ENCODE measurements at places on chromosomes 4 and X.

DNA sequence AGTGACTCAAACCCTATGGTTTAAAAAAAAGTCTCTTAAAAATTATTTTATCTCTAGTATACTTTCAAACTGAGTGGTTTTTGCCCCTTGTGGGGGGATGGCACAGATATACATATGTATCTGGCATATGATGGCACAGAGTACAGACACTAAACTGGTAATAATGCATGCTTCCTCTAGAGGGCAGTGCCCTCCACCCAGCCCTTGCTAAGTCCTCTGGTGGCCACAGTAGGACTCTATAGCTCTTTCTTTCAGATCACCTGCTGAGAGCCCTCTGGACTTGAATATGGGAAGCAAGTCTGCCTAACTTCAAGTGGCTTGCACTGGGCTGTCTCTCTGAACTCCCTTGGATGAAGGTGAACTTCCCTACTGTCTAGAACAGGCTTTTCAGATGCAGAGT is 66.3 kb downstream of the TSPAN7 start:
- DNase-seq, result no peak

DNA sequence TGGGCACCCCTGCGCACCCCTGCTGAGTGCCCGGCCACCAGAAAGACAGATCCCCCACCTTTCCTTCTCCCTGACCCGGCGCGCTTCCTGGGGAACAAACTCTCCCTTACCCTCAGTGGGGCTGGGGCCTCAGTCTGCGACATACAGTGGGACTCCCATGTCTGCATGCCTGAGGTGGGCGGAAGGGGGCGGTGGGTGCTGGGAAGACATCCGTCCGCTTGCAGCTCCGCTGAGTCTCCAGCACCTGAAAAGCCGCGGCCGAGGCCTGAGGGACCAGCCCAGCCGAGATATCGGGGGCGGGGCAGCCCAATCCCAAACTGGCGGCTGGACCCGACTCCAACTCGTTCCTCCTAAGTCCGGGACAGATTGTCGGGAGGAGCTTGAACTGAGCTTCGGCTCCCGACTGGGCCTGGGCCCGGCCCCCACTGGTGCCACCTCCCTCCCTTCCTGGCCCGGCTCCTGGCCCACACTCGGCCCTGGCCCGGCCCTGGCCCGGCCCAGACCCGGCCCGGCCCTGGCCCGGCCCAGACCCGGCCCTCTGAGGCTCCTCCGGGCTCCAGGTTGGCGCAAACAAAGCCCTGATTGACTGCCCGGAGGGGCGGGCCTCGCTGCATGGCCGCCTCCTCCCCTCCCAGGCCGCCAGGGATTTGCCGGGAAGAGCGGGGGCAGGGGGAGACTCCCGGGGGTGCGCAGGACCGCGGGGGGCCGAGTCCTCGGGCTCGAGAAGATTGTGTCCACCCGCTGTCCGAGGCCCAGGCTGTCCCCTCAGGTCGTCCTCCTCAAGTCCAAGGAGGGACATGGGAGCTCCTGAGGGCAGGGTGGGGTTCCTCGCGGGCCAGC is 877 bp upstream of the SLC16A2 start:
- DNase-seq, result no peak

DNA sequence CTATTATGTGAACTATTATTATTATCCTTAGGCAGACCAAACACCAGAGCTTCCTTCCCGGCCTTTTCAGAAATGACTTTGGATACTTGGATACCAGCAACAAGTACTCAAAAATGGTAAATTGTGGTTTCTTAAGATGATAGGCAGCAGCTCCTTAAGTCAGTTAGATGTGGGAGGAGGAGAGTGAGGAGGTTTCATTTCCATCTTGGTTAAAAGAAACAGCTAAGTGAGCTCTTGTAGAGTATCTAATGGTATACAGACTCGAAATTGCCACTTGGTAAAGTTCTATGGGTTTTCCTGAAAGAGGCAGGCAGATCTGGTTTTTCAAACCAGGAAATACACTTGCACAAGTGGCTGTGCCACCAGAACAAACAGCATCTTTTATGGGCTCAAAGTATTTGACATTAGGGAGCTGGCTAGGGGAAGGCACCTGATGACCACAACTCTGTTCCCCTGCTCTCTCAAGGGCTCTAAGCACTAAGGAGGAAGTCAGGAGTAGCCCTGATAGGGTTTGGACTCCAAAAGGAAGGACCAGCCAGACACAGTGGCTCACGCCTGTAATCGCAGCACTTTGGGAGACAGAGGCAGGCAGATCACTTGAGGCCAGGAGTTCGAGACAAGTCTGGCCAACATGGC is 130.9 kb downstream of the TMEM164 start:
- DNase-seq, result no peak

- DNase-seq, result no peak
These were observed 143.9 kb downstream of the PJA1 start for GRCh38 chrX:69021141-69021960.

DNA sequence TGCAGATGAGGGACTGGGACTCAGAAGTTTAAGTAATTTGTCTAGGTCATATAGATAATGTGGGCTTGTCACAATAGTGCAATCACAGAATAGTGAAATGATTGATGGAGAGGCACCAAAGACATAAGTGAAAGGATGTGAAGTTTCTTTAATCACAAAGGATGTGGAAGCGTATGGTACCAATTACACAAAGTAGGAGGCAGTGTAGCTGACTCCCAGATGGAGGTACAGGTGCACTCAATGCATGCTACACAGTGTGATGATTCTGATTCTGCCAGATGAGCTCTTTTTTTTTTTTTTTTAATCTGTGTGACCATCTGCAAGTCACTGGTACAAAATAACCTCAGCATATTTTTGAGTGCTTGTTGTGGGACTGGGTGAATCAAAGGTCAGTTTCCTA is 411.3 kb downstream of the SPRY1 start:
- no peak for DNase-seq

GRCh38 chr4:122671919-122672490 is 51.1 kb upstream of the IL21 start:
- DNase-seq, result no peak

GRCh38 chr4:148261848-148262247 is 180.4 kb downstream of the NR3C2 start:
- DNase-seq, result no peak

GRCh38 chrX:123882391-123882790 is 22.5 kb downstream of the XIAP start:
- DNase-seq, result no peak

DNA sequence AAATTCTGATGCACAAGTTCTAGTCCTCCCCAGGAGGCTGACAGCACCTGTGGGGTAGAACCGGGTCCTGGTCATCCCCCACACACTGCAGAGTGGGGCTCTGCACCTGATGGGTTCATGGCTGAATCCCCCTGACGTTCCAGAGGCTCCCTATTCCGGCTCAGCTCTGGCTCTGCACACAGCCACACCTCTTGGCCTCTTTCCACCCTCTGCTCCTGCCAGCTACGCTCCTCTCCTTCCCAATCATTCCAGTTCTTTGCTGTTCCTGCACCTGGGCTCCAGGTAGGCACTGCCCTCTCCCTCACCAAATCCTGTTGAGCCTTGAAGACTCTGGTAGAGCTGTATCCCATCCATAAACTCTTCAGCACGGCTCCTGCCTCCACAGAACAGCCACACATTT is 75.5 kb downstream of the GATB start:
- DNase-seq, result no peak

DNA sequence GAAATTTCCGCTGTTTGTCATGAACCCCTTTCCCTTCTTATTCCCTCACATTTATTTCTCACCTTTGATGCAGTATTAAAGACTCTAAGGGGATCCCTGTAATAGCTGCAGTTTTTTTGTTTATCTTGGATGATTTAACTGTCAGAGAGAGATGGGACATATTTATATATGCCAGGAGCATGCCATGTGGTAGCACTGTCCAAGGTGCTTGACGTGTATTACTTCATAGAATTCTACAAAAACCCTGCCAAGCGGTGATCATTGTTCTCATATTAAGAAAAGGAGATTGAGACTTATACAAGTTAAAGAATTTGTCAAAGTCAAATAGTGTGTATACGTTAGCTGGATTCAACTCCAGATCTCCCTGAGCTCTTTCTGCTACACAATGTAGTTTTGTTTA is 78.2 kb downstream of the SPRY1 start:
- DNase-seq, result no peak

DNA sequence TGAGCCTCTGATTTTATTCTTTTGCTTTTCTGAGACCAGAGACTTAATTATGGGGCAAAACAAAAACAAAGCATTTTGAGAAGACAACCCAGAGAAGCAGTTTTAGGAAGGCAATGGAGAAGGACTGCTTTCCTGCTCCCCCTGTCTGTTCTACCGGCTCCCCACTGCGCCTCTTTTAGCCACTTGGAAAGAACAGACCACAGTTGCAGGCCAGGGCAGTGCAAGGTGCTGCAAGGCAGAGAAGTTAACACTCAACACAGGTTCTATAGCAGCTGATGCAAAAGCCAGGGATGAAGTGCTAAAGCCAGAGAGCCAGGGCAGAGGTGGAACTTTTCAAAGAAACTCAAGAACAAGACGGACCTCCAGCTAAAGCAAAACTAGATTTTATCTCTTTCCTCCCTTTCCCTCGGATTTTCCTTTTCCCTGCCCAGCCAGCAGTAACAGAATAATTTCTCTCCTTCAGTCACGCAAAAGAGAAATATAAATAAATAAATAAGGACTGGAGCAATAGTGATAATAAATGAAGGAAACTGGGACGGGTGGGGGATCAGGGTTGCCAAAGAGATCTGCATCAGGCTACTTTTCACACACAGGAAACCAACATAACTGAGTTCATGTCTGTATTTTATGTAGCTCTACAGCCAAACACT is 10.4 kb downstream of the SH3RF1 start:
- DNase-seq, result no peak

DNA sequence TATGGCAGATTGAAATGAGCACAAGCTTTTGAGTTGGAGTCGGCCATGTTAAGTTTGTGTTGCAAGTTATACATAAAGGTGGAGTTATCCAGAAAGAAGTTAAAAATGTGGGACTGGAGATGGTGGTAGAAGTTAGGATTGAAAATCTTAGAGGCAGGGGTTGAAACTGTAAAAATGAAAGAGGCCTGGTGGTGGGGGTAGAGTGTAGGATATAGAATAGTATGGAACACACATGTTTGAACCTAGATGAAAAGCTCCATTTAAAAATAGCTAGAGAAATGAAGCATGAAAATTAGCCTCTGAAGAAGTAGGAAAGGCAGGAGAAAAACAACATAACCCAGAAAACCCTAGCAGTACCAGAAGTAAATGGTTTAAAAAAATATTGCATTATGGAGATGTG is 131.8 kb upstream of the ENPEP start:
- no peak for DNase-seq

DNA sequence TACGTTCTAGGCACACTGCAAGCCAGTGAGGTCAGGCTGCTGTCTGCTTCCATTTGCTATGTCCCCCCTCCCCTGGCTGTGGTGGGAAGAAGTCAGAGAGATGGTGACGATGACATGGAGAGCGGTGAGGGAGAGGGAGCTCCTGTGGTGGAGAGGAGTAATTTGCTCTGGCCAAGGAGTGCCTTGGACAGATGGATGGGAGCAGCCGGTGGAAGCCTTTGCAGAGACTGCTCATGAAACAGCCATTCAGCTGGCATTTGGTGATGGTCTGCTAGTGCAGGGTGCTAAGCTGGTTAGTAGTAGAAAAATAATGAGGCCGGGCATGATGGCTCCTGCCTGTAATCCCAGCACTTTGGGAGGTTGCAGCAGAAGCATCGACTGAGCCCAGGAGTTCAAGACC is 124.1 kb downstream of the FHDC1 start:
- DNase-seq, result no peak

DNA sequence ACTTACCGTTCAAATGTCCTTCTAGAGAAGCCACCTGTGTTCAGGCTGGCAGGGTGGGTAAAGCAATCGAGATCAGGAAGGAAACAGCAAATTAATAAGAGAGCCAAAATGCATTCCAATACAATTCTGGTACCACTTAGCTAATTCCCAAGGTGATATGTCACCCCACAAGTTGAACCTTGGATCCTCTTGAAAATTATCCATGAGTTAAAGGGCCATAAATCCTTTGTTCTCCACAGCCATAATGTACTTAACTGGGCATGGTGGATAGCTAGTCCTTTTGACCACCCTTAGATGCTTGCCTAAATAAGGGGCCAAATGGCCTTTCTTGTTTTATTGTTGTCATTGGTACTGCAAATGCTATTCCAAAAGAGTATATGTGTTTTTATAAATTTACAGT is 2.0 kb downstream of the TNMD start:
- DNase-seq, result no peak

- no peak for DNase-seq
These were observed 22.7 kb upstream of the PLCXD1 start for GRCh38 chrX:258291-259040.

GRCh38 chrX:19578956-19579355 is 63.6 kb upstream of the MAP3K15 start:
- no peak for DNase-seq

DNA sequence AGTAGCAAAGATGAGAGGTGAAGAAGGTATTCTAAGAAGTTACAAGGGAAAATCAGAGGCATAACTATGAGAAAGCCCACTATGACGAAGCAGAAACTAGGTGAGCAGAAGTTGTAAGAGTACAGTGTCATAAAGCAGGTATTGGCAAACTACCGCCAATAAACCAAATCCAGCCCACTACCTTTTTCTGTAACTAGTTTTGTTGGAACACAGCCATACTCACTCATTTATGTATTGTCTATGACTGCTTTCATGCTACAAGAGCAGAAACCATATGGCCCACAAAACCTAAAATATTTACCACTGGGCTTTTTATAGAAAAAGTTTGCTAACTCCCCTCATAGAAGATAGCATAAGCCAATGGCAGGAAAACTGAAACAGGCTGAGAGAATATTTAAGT is 31.8 kb upstream of the ZCCHC13 start:
- DNase-seq, result no peak

- DNase-seq, result no peak
These were observed 51.9 kb downstream of the ARX start for GRCh38 chrX:24963823-24964222.

- DNase-seq, result no peak
These were observed 160.9 kb downstream of the GATB start for GRCh38 chr4:151599863-151600262.

DNA sequence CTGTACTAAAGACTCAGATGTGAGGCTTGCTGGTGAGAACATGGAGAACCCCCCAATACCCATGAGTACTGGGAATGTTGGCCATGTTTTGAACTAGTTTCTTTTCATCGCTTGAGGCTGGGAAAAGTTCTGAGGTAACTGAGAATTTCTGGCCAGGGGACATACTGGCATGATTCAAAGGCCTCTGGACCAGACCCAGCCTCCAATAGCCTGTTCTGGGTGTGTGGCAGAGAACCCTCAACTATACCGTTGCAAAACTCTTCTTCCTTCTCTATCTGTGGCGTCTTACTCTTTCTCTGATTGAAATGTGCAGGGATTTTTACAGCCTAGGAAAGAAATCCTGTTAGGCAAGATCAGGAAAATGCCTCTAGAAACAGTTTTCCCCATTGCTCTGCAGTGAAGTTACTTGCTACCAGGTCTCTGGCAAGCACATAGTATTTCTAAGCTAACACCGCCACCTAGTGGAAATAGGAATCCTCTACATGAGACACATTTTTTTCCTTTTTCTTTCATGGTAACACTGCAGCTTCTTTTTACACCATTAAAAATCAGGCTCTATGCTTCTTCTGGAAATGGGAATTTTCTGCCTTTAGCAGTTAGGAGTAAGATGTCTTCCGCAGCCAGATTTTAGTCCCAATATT is 170.7 kb upstream of the ZCCHC13 start:
- DNase-seq, result no peak

GRCh38 chr4:100511896-100512295 is 5.9 kb downstream of the EMCN start:
- no peak for DNase-seq
